ENCODE measurements at places on chromosomes 11 and 22. TPM values are rescaled to one million over a fixed set of nuclear protein-coding genes. Genes with fewer than 3 reads are reported as not detected.

The STT3A gene
- total RNA-seq, result 71.4 TPM

The PLEKHA7 gene
- 13.2 TPM for total RNA-seq

The VPREB3 gene
- total RNA-seq, result not detected

The BAIAP2L2 gene
- total RNA-seq, result not detected

The UPK3A gene
- not detected for total RNA-seq

The INPPL1 gene
- 102 TPM for total RNA-seq

The LARGE2 gene
- 2.5 TPM for total RNA-seq

The FREY1 gene
- 0.54 TPM for total RNA-seq

The CHST1 gene
- total RNA-seq, result 2.4 TPM

The CREB3L1 gene
- total RNA-seq, result 5.2 TPM

The APOA1 gene
- not detected for total RNA-seq

Measured in gastroesophageal sphincter (tissue), 4 donors.